Mesenteric fat pad (tissue), 1 donor: ENCODE measurements at places on chromosomes 6 and 20. TPM values are rescaled to one million over a fixed set of nuclear protein-coding genes. Genes with fewer than 3 reads are reported as not detected.

PLAGL2 gene
- total RNA-seq: 8.3 TPM

MCCD1 gene
- total RNA-seq: not detected

CDH22 gene
- total RNA-seq: 0.35 TPM

GABRR1 gene
- total RNA-seq: not detected

BTN1A1 gene
- total RNA-seq: not detected

COL11A2 gene
- 0.67 TPM for total RNA-seq

C2 gene
- total RNA-seq: 60.8 TPM

SLC13A3 gene
- 1.5 TPM for total RNA-seq

NKAPL gene
- total RNA-seq: 3.1 TPM

TMC2 gene
- 0.22 TPM for total RNA-seq

TRERF1 gene
- total RNA-seq: 3.3 TPM
